ENCODE measurements at places on chromosomes 4 and X.

DNA sequence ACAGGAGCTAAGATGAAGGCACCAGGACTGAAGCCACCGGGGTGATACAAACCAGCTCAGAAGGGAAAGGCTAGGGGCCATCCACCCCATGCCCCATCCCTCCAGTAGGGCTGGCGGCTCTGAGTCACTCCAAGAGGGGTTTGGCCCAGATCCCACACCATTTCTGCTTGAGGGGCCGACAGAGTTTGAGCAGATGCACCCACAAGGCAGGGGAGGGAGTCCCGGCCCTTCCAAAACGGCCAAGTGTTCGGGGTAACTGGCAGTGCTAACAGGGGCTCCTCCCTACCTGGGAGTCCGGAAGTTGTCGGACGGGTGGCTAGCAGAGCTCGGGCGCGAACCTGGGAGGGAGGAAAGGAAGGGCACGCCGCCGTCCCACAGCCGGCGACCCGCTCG is 412 bp downstream of the SLC10A3 start:
- no peak for DNase-seq

DNA sequence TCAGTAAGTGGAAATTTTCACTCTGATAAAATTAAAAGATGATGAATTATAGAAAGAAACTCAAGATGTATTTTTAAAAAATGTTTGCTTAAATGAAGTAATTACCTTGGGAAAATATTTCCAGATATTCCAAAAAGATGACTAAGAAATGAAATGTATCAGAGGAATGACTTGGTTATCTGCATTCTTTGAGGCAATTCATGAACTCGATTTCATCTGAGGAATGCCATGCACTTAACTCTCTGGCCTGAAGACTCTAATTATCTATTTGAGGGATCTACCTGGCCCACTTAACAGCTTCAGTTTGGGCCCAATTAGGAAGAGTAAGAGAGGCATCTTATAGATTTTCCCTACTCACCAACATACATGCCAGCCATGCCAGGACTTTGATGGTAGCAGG is 182.3 kb downstream of the INPP4B start:
- DNase-seq = no peak

GRCh38 chr4:185774845-185775680 is 36.9 kb downstream of the SORBS2 start:
- no peak for DNase-seq

DNA sequence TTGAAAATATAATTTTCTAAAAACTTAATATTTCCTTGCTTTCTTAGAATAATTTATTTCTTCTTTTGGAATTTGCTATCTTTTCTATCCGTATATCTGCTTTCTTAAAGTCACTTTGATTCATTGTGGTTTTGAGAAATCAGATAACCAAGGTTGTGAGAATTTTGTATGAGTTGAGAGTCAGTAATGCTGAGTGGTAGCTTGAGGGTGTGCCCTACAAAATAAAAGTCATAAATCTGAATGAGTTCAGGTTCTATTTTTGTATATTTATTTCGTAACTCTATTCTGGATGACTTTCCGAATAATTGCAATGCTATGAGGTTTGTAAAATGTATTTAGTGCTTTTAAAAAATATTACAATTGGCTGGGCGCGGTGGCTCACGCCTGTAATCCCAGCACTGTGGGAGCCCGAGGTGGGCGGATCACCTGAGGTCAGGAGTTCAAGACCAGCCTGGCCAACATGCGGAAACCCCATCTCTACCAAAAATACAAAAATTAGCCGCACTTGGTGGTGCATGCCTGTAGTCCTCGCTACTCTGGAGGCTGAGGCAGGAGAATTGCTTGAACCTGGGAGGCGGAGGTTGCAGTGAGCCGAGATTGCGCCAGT is 8.9 kb downstream of the COPS4 start:
- DNase-seq = no peak

- DNase-seq = no peak
These were observed 72.4 kb downstream of the FBXO8 start for GRCh38 chr4:174210952-174211490.

DNA sequence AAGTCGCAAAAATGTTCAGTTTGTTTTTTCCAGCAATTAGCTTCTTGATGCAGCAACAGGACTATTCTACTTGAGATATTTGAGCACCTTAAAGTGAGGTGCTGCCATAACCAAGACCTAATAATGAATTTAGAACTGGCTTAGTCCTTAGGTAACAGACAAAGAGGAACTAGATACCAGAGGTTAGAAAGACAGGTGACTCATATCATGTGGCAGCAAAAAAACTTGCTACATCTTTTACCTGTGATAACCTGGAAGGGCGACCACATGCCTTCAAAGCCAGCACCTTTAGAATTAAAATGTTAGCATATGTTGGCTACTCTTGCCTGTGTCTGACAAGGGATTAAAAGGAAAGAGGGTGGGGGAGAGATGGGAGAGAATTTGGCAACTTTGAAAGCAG is 90.4 kb downstream of the ARHGAP6 start:
- no peak for DNase-seq

GRCh38 chrX:109822861-109823260 is 89.8 kb upstream of the ACSL4 start:
- DNase-seq = no peak

DNA sequence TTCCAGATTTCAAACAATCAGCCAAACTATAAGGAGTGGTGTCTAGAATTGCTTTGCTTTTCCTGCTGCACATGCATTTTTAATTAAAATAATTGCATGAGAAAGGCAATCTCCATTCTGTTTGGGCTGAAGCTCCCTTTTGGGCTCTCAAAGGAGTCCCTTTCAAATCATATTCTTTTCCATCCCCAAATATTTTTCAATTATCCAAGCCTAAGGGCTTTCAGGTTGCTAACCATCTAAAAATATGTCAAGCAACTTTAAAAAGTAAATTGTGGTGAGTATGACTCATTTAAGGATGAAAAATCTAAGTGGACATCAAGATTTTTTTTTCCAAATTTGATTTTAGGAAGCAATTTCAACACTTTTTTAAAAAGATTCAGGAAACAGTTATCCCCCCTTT is 28.4 kb downstream of the PIR start:
- no peak for DNase-seq

DNA sequence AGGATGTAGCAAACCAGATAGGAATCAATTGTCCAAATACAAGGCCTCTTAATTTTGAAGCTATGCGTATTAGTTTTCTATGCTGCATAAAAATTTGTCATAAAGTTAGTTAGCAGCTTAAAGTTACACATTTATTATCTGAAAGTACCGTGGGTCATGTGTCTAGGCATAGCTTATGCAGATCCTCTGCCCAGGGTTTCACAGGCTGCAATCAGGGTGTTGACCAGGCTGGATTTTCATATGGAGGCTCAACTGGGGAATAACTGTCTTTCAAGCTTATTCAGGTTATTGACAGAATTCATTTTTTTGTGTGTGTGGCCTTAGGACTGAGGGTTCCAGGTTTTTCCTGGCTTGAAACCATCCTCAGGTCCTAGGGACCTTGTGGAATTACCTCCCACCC is 265.1 kb downstream of the SLC39A8 start:
- DNase-seq = no peak

DNA sequence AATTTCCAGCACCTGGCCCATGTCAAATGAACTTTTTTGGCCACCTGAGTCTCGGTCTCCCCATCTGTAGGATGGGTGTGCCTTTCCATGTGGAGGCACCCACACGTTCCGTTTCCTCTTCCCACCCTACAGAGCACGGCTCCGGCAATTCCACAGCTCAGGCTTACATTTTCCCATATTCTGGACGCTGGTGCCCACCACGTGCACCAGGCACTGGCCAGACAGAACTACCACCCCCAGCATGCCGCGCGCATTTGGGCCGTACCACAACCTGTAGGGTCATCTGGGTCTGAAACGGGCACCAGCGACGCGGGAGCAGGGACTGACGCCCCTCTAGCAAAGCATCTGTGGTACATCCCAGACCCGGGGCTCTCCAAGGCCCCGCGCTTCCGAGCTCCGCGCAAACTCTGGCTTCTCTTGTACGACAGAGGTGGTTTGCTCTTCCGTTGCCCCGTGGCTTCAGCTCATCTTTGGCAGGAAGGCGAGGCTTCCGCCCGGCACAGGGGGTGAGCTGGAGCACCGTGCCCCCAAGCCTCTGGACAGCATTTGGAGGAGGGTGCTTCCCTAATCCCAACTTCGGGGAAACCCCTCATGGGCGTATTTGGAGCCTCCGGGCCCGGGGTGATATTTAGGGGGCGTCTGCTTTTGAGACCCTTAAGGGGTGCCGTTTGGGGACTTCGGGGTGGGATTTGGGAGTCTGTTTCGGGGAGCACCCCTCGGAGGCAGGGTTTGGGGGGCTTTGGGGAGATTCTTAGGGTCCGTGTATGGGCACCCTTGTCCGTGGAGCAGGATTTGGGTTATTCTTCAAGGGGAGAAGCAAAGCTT is 3.0 kb upstream of the UBA1 start:
- DNase-seq = peak; percentile 79

GRCh38 chrX:118756101-118756500 is 28.7 kb downstream of the IL13RA1 start:
- no peak for DNase-seq

DNA sequence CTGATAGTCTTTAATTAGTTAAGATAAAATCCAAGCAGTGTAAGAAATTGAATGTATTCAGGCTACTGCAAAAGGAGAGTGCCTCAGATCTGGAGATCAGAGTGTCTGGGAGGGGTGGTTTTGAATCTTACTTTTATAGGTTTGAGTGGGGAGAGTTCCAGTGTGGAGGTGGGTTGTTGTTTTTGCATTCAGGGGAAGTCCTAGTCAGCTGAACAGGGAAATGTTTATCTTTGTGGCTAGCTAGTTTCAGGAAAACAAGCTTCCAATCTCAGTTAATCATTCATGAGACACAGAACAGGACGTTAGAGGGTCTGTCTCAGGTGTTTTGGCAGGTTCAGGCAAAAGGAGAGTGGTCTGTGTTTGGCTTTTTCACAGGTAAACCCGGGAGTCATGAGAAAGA is 26.0 kb downstream of the ZNF81 start:
- DNase-seq = no peak

DNA sequence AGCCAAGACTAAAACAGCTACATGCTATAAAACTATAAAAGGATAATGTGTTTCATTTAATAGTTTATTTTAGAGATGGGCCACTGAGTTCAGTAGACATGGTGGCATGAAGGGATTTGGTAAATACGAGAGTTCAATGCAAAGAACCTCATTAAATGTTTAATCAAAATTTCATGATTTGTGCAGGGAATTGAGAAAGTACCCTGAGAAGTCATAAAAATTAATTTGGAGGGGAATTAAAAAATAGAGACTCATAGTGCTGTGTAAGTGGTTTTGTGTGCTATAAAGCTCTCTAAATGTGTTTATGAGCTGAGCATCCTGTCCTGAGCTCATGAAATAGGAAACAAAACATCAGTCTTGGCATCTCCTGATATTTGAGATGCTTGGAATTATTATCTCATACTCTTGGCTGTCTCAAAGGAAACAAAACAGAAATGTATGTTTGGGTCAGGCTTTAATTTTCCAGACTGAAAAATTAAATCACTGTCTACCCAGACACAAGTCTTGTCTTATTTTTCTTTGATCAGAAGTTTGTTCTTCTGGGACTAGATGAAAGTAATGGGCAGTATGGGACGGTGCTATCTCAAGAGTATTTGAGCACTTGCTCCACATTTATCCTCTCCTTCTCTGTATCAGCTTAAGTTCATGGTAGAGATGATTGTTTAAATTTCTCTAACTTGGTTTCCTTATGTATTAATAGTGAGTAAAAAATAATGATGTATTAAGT is 38.0 kb upstream of the EMCN start:
- no peak for DNase-seq

DNA sequence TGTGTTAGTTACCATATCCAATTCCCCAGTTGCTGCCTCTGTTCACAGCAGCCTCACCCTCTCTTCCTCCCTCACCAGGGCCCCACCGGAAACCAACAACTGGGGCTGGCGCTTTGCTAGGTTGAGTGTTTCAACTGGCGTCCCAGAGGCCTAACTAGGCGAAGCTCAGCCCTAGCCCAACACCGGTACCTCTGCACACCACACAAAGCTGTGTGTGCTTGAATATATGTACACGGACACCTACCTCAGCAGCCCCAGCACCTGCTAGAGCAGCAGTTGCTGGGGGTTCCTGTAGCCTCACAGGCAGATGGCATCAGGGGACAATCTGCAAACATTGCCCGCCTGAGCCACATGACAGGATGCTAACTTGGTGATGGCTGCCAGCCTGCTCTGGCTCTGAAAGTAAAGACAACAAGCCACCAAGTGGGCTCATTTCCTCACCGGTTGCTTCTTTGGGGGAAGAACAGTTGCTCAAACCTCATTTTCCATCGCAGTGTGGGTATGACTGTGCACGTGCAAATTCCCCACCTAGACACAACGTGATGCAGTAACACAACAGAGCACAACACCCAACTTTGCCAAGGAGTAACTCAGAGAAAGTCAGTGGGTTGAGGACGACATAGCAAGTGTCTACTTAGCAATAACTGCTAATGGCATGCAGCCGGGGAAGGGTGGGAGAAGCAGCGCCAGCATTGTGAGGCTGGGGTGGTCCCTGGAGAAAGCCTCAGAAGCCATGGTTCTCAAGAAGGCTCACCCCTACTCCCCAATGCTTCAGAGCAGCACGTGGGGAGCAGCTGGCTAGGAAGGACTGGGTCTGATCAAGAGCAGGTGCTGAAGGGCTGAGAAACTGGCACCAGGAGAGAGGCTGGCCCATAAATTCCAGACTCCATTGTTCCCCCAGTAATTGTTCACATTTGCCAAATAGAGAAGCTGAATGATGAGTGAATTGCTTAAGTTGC is 139.5 kb downstream of the SH3KBP1 start:
- peak; percentile 53 for DNase-seq

DNA sequence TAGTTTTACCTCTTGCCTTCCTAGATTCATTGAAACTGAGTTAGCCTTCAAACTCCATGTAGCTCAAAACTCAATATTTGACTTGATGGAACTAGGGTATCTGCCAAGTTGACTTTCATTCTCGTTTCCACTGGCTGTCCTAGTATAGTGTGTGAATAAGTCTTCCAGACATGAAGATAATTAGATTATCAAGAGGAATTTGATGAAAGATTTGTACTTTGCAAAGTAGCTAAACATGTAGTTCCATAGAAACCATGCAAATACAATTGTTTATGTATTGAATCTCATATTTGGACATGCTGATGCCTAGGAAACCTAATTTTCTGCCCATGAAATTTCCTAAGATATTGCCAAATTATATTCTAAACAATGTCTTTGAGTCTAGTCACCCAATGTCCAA is 297.5 kb downstream of the ARHGAP24 start:
- DNase-seq = no peak

- no peak for DNase-seq
These were observed 18.3 kb downstream of the CNGA2 start for GRCh38 chrX:151752847-151753246.

GRCh38 chrX:97714072-97714471 is 830.4 kb downstream of the RPA4 start:
- DNase-seq = no peak

- DNase-seq = no peak
These were observed 94.3 kb downstream of the GPRIN3 start for GRCh38 chr4:89213382-89213701.

DNA sequence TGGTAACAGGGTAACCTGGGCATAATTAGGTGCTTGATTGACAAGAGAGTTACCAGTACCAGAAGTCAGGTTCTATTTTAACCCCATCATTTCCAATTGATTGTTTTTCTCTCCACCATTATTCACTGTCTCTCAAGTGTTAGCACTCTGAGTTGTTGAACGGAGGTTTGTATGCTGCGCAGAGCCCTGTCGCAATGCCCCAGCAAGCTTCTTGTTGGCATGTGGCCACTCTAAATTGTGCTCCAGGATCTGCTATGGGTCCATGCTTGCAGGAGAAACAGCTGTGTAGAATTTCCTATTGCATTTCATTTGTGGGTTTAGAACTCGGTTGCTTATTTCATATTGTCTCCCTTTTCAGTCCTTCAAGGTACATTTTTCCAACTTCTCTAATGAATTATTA is 98.2 kb downstream of the KLHL8 start:
- DNase-seq = no peak

GRCh38 chr4:74408639-74409038 is 36.3 kb upstream of the AREG start:
- DNase-seq = no peak
